Left ventricle myocardium inferior (tissue), 1 donor: ENCODE measurements at places on chromosomes 2 and 18.

GRCh38 chr2:35428548-35428947 lies 927.0 kb upstream of the CRIM1 start:
- H3K4me1 ChIP-seq = no peaks in the 10 kb centered on the region

GRCh38 chr2:134275058-134275862 lies 21.4 kb downstream of the MGAT5 start:
- H3K4me1 ChIP-seq = peaks cover 93% of the 10 kb centered on the region
- H3K4me3 ChIP-seq = no peak overlapping the region
- no peak for DNase-seq
- H3K27me3 ChIP-seq = no peaks in the 10 kb centered on the region
- H3K36me3 ChIP-seq = peaks cover 10% of the 10 kb centered on the region

DNA sequence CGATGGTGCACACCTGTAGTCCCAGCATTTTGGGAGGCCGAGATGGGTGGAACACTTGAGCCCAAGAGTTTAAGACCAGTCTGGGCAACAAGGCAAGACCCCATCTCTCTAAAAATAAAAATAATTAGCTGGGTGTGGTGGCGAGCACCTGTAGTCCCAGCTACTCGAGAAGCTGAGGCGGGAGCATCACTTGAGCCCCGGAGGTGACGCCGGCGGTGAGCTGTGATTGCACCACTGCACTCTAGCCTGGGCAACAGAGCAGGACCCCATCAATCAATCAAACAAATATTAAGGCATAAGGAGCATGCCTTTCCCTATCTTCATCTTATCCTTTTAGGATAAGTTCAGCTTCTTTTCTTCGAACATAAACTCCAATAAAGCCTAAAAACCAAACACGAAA lies 1.1 kb downstream of the WDSUB1 start:
- DNase-seq = no peak
- H3K27me3 ChIP-seq = no peaks in the 10 kb centered on the region
- H3K4me1 ChIP-seq = peaks cover 31% of the 10 kb centered on the region
- peaks cover 21% of the 10 kb centered on the region for H3K36me3 ChIP-seq
- H3K27ac ChIP-seq = peak overlapping the region; percentile 94

- no peak overlapping the region for H3K4me3 ChIP-seq
- H3K27ac ChIP-seq = no peak overlapping the region
- no peaks in the 10 kb centered on the region for H3K27me3 ChIP-seq
- no peak for DNase-seq
- no peaks in the 10 kb centered on the region for H3K4me1 ChIP-seq
These were observed 185.7 kb upstream of the KLHL29 start for GRCh38 chr2:23199115-23199918.

DNA sequence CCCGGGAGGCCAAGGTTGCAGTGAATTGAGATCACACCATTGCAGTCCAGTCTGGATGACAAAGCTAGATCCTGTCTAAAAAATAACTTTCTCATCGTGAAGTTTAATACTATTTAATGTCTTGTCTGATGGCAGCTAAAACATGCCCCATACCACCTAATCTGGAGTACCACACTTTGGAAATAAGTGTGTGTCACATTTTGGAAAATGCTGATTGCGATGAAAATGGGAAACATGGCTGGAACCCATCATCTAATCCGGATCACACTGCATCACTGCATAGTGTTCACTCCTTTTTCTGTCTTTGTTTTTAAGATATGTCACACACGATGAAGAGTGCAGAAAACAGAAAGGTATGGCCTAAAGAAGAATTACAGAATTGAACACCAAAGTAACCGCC lies 31.2 kb upstream of the ALPP start:
- H3K27ac ChIP-seq = no peak overlapping the region
- H3K4me3 ChIP-seq = no peak overlapping the region
- H3K4me1 ChIP-seq = peaks cover 14% of the 10 kb centered on the region
- no peak for DNase-seq
- peaks cover 54% of the 10 kb centered on the region for H3K27me3 ChIP-seq
- H3K36me3 ChIP-seq = no peaks in the 10 kb centered on the region

DNA sequence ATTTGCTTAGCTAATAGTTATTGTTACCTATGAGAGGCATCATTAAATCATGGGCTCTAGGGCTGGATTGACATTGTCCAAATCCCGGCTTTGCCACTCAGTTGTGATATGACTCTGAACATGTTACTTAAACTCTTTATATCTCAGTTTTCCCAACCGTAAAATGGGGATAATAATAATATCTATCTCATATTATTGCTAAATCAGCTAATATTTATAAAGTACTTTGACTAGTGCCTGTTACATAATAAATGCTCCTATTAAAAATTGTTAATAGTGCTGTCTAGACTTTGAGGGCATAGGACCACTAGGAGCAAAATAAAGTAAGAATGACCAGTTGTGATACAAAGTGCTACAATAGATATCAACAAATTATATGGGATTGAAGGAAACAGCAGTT lies 376.3 kb upstream of the FIGN start:
- H3K27me3 ChIP-seq = no peaks in the 10 kb centered on the region
- no peak overlapping the region for H3K4me3 ChIP-seq
- H3K36me3 ChIP-seq = no peaks in the 10 kb centered on the region
- no peak for DNase-seq

DNA sequence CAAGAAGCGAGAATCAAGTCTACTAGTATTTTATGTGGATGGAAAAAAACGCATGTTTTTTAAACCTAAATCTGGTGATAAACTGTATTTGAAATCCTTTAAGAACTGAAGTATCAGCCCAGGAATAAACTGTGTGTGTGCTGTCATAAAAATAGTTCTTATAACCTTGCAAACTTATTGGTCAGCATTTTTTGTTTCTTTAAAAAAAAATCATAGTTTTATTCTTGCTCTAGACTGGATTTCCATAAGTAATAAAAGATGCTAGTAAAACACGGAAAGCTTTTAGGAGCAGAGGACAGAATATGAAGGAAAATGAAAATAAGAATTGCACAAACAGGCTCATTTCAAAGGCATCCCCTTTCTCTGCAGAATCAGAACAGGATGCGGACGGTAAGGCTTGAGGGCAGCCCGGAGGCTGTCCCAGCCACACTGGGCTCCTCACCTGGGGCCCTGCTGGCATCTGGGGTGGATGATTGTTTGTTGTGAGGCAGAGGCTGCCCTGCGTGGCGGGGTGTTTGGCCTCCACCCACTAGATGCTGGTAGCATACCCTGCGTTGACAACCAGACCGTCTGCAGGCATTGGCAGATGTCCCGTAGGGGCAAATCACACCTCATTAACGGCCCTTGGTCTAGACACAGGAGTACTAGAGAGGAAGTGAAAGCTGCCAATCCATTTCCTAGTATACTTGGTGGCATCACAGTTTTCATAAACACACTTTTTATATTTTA lies 52.5 kb downstream of the MBP start:
- no peaks in the 10 kb centered on the region for H3K27me3 ChIP-seq
- H3K27ac ChIP-seq = no peak overlapping the region
- H3K4me1 ChIP-seq = peaks cover 68% of the 10 kb centered on the region
- H3K36me3 ChIP-seq = no peaks in the 10 kb centered on the region

DNA sequence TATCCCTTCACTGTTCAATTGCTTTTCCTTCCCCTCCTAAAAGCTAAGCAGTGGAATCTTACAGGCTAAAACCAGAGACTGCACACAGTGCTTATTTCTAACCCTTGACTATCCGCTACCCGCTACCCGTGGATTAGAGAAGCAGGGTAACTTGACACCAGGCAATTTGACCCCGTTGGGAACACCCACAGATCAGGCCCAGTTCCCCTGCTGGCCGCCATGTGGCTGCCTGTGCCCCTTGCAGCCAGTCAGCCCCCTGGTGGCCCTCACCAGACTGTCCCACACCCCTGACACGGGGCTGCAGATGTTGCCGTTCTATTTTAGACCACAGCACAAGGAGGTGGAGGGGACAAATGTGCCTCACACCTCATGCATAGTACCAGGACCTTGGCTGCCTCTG lies 74.8 kb downstream of the TXNL1 start:
- no peaks in the 10 kb centered on the region for H3K36me3 ChIP-seq
- DNase-seq = no peak
- H3K4me3 ChIP-seq = no peak overlapping the region
- no peaks in the 10 kb centered on the region for H3K27me3 ChIP-seq
- peaks cover 4% of the 10 kb centered on the region for H3K4me1 ChIP-seq
- H3K27ac ChIP-seq = no peak overlapping the region

DNA sequence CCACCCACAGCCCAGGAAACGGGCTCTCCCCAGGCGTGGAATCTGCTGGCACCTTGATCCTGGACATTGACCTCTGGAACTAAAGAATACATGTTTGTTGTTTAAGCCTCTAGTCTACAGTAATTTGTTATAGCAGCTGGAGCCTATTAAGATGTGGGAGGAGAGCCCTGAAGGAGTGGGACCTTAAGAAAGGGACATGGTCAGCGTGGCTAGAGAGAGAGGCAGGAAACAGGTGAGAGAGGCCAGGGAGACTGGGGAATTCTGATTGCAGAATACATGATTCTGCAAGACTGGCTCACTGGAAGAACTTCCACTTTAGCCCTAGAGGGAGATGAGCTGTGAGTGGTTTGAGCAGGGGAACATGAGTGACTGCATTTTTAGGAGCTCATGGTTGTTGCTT lies 83.2 kb downstream of the CD8B2 start:
- DNase-seq = no peak
- H3K36me3 ChIP-seq = no peaks in the 10 kb centered on the region
- H3K4me3 ChIP-seq = no peak overlapping the region
- peaks cover 19% of the 10 kb centered on the region for H3K4me1 ChIP-seq
- H3K27ac ChIP-seq = no peak overlapping the region

DNA sequence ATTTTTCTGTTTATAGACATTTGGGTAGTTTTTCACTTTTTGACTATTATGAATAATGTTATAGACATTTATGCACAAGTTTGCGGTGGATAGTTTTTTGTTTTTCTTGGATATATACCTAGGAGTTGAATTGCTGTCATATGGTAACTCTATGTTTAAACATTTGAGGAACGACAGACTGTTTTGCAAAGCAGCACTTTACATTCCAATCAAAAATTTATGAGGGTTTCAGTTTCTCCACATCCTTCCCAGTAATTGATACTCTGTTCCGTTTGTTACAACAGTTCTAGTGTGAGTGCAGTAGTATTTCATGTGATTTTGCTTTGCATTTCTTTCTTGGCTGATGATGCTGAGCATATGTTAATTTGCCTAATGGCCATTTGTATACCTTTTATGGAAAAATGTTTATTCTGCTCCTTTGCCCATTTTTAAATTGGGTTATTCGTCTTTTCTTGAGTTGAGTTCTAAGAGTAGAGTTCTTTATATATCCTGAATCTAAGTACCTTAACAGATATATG lies 617.3 kb upstream of the LRATD1 start:
- no peak overlapping the region for H3K27ac ChIP-seq
- DNase-seq = no peak

- H3K4me3 ChIP-seq = no peak overlapping the region
- no peak for DNase-seq
- no peaks in the 10 kb centered on the region for H3K27me3 ChIP-seq
- no peaks in the 10 kb centered on the region for H3K36me3 ChIP-seq
These were observed 191.3 kb downstream of the RPRM start for GRCh38 chr2:153287109-153287801.

DNA sequence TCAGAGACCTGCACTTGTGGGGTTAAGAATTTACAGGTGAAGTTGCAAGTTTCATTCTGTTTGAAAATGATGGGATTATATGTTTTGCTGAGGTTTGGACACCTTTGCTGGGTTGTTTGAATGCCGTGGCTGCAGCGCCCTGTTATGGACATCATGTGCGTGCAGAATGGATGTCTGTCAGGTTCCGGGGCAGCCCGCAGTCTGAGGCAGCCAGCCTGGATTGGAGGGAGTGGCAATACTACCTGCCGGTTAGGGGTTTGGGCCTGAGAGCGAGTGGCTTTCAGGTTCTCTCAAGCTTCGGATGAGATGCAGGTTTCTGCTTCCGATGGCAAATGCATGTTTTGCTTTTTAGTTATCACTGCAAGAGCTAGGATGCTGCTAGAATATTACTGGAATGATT lies 1.1 kb downstream of the CASP8 start:
- peaks cover 37% of the 10 kb centered on the region for H3K4me1 ChIP-seq
- no peak overlapping the region for H3K27ac ChIP-seq
- no peak for DNase-seq
- no peaks in the 10 kb centered on the region for H3K27me3 ChIP-seq

DNA sequence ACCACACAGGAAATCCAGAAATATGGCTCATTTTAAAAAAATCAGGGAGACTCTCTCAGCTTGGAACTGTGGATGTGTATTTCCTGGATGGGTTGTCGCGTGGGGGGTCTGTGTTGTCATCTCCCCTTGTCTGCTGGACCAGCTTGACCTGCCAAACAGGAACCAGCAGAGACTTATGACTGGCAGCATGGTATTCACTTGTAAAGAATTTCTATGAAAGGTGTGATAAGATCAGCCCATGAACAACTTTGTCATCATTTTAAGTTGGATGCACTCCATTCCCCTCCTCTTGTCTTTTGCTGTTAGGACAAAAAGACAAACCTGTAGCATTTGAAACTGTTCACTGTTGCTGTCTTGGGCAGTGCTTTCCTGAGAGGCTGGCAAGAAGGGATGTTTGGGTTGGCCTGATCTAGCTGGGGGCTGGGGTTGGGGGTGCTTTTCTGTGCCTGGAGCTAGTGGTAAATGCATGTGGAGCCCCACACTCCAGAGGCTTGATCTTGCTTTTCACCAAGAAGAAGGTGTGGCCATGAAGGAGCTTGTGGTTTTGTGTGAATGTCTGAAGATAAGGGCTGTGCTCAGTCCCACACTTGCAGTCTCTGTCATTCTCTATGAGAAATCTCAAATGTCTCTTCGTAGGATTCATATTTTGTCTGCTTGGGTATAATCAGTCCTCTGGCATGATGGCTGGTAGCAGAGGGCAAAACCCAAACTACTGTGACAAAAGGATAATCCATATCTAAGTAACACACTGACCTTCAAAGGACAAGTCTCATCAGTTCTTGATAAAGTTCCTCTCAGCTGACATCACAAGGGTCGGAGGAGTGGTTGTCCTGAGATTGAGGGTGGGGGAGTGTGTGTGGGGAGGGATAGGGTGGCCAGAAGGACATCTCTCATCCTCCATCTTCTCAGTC lies 39.0 kb downstream of the RALB start:
- DNase-seq = no peak
- peaks cover 43% of the 10 kb centered on the region for H3K36me3 ChIP-seq
- no peak overlapping the region for H3K27ac ChIP-seq
- no peaks in the 10 kb centered on the region for H3K27me3 ChIP-seq
- H3K4me1 ChIP-seq = peaks cover 47% of the 10 kb centered on the region
- no peak overlapping the region for H3K4me3 ChIP-seq

DNA sequence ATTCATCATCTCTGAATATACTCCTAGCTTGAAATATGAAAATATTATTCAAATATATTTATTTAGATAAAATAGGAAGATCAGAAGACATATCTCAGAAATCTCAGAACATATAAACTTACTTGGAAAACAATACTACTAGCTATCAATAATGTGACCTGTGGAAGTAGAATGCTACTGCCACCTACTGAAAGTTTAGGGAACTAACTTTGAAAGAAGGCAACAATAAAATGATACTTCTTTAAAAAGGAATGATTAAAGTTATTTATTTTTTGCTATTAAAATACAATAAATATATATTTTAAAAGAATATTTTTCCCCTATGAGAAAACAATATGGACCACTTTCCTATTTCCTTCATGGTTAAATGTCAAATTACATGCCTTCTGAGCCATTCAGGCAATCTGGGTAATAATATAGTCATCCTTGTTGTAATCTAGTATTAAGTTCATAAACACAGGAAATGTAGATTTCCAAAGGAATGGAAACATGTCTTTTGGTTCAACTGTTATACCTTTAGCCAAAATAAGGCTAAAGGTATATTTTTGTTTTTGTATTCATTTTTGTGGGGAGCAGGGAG lies 26.0 kb downstream of the ACADL start:
- H3K4me3 ChIP-seq = no peak overlapping the region
- peaks cover 7% of the 10 kb centered on the region for H3K4me1 ChIP-seq

- H3K27me3 ChIP-seq = no peaks in the 10 kb centered on the region
- no peak for DNase-seq
- no peak overlapping the region for H3K4me3 ChIP-seq
- H3K27ac ChIP-seq = no peak overlapping the region
These were observed 50.1 kb downstream of the CDH19 start for GRCh38 chr18:66553824-66554223.
